D341Med (cell line): ENCODE measurements at places on chromosomes 6 and 20.

GRCh38 chr6:155150967-155151671 is 112.7 kb upstream of the CLDN20 start:
- no peak for DNase-seq

DNA sequence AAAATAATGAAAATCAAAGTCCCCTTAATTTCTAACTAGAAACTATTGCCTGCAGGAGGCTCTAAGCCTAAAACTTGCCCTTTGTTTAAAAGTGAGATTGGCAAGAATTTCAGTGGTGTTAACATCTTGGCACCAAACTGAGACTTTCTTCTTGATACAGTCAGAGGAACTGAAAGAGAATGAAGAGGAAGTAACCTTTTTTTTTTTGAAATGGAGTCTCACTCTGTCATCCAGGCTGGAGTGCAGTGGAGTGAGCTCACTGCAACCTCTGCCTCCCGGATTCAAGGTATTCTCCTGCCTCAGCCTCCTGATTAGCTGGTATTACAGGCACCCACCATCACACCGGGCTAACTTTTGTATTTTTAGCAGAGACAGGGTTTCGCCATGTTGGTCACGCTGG is 3.6 kb downstream of the DOP1A start:
- DNase-seq, result no peak

DNA sequence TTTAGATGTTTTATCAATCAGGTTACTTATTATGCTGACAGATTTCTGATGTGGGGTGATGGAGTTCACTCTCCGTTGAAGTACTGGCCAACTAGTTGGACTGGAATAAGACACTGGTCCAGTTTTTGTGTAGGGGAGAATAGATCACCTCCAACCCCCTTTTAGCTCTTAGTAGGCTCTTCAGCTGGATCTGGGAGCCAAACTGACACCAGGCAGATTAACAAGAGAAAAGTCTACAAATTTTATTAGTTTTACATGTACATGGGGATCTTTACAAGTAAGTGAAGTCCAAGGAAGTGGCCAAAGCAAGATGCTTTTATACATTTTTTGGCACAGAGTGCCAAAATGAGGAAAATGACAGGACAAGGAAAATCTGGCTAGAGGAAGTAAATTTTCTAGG is 107.1 kb downstream of the UBE3D start:
- no peak for DNase-seq

- no peak for DNase-seq
Measured at GRCh38 chr6:67496191-67496590, 1138.9 kb upstream of the ADGRB3 start.

DNA sequence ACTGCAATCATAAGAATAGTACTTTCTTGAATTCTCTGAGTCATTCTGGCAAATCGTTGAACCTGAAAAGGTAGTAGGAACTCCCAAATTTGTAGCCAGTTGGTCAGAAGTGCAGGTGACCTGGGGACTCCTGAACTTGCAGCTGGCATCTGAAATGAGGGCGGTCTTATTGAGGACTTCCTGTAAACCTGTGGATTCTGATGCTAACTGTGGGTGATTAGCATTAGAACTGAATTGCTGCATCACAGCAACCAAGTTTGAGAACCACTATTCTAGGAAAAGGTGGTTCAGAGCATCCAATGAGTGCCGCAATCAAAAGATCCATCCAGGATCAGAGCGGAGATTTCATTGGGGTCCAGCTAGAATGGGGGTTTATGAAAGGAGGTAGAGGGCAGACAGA is 50.2 kb upstream of the UTRN start:
- no peak for DNase-seq

DNA sequence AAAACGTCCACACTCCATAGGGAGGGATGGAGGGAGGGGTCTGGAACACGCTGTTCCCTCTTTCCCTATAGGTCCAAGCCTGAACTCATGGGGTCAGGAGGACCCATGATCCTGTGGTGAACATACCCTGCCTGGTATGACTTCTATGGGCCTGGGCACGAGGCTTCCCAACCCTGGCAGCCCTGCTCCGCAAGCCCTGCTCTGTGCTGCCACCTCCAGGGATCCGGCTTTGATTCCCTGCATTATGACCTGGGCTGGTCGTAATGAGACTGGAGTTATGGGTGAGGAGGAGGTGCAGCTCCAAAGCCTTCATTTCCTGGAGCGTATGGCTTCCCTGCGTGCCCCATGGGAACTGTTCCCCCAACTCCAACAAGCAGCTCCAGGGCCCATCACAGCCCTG is 54.9 kb downstream of the CDH22 start:
- peak; percentile 77 for DNase-seq

DNA sequence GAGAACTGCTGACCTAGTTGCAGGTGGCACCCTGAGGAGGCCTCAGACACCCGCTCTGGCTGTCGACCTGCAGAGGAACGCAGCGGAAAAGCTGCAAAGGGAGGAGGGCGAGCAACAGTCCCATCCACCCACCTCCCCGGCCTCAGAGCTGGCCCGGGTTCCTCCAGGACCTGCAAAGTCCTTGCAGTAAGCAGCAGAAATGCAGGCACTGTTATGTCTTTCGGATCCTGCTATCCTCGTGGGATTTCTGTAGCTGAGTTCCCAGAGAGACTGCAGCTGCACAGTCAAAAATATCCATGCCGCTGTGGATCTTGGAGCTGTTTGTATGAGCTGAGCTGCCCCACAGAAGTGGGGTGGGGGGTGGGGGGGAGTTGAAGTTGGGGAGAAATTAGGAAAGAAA is 251.3 kb downstream of the ANKRD60 start:
- DNase-seq, result no peak

DNA sequence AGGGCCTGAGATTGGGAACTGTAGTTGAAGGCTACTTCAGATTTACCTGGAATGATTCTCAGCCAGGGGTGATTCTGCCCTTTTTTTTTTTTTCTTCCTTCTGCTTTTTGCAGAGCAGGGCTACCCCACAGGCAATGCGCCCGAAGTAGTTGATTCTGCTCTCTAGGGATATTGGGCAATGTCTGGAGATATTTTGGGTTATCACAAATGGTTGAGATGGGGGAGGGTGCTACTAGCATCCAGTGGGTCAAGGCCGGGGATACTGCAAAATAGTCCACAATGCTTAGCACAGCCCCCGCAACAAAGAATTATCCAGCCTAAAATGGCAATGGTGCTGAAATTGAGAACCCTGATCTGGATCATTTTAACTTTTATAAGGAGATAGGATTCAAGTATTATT is 71.2 kb upstream of the ZMYND8 start:
- no peak for DNase-seq

GRCh38 chr6:52389264-52389625 is 27.3 kb downstream of the PAQR8 start:
- no peak for DNase-seq

GRCh38 chr20:23090878-23091277 is 4.8 kb upstream of the CD93 start:
- DNase-seq, result no peak

DNA sequence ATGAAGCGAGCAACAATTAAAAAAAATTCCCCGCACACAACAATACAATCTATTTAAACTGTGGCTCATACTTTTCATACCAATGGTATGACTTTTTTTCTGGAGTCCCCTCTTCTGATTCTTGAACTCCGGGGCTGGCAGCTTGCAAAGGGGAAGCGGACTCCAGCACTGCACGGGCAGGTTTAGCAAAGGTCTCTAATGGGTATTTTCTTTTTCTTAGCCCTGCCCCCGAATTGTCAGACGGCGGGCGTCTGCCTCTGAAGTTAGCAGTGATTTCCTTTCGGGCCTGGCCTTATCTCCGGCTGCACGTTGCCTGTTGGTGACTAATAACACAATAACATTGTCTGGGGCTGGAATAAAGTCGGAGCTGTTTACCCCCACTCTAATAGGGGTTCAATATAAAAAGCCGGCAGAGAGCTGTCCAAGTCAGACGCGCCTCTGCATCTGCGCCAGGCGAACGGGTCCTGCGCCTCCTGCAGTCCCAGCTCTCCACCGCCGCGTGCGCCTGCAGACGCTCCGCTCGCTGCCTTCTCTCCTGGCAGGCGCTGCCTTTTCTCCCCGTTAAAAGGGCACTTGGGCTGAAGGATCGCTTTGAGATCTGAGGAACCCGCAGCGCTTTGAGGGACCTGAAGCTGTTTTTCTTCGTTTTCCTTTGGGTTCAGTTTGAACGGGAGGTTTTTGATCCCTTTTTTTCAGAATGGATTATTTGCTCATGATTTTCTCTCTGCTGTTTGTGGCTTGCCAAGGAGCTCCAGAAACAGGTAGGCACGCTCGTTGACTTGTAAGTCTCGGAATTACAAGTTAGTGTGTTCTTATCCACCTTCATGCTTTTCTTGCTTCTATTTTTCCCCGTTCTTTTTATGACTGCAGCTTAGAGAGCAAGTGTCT is at the start of gene EDN1:
TSS of gene EDN1 (plus strand) at position 429 of the 888 bp plus-strand sequence. CDS start at position 698, 269 bp downstream.
- DNase-seq, result peak; percentile 84

DNA sequence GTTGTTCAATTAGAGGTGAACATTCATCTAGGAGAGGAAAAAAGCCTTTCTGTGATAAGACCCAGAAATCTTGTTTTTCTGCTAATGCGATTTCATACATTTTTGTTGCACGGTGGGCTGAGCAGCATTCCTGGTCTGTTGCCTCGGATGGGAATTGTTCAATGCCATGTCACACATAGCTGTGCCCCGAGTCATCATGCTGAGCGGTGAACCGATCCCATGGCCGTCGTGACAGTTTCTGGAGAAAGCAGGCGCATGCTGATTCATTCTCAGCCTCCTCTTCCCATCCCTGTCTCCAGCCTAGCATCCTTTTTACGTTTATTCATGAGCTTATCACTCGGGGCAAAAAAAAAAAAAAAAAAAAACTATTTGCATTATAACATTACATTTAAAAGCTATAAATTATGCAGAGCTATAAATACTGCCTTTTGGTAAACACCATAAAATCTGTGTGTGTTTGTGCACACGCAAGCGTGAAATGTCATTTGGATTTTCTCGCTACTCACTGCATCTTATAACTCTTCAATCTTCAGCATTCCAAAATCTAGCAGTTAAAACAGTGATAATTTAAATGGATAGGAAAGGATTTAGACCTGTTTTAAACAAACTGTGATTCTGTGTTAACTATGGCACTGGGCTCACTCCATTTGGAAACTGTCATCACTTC is 58.9 kb upstream of the IFNGR1 start:
- no peak for DNase-seq

DNA sequence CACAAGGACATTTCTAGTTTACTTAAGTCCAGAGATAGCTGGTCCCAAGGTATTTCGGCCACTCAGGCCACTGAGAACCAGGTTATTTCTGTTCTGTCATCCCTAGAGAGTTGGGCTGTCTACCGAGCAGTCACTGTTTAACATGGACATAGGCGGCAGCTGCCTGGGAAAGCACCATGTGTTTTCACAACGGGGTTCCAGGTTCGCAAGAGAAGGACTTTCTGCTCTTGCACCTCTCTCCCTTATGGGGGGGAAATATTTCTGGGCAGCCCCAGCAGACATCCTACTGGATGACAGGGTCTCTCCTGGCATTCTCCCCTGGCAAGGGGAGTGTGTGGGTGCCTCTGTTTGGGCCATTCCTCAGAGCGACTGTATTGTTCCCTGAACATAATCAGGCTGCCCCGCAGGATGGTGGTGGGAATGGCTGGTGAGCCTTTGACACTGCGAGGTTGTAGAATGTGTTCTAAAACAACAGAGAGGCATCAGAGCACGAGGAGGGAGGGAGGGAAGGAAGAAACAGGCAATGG is 64.4 kb upstream of the DUSP22 start:
- DNase-seq, result peak; percentile 25

GRCh38 chr6:71603021-71603420 is 283.3 kb upstream of the RIMS1 start:
- no peak for DNase-seq

GRCh38 chr6:156250593-156250992 is 526.6 kb upstream of the ARID1B start:
- DNase-seq, result no peak

- no peak for DNase-seq
Measured at GRCh38 chr6:45477278-45477677, 99.5 kb upstream of the SUPT3H start.
